ENCODE measurements at places on chromosomes 12 and 14.
A peak's percentile ranks its signal among the peaks of the same experiment; 100 is the strongest.

GRCh38 chr12:93404961-93405849 lies 27.5 kb downstream of the NUDT4 start:
- no peak for DNase-seq

DNA sequence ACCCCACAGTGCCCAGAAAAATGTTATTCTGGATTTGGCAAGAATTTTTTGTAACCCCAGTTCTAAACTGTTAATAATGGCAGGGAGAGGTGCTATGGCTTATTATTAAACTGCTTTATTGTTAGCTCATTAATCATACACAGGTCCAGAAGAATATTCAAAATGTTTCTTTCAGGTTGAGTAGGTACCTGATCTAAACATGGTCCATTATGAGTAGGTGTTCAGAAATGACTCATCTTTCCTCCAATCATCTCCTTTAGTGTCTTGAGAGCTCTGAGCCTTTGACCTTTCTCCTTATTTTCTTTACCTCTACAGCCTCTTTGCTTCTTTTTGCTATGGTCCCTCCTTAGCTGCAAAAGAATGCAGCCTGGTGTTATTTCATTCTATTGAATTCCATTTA lies 211.0 kb upstream of the GARIN6 start:
- no peak for DNase-seq

DNA sequence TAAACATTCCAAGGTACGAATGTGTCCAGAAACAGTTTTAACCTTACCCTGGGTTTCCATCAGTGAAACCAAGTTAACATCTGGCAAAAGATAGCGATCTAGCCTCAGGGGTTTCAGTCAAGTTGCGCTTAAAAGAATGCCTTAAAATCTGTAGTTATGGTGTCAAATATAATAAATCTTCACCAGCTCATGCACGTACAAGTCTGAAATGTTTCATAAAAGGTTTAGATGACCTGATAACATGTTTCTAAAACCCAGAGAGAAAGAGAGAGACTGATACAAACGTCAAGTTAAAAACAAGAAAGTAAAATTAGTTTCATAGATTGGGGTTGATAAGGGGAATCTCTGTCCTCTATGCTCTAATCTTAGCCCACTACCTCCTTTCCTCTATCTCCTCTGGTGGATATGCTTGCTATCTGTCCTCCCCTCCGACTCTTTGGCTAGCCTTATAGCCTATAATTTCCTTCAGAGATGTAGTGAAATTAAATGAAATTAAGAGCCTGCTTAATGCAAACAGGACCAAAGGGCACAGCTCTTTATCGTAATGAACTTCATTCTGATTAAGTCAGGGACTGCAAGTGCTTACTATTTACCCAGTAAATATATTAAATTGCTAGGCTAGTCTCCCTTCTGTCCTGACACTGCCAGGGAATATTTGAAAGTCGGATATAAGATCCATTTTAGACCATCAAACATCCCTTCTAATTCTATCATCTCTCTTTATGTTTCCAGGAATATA lies 18.4 kb upstream of the FOS start:
- no peak for DNase-seq

- no peak for DNase-seq
Measured at GRCh38 chr14:53032161-53032803, 81.4 kb upstream of the FERMT2 start.

GRCh38 chr12:50923361-50924130 lies 28.8 kb upstream of the HIGD1C start:
- no peak for DNase-seq

DNA sequence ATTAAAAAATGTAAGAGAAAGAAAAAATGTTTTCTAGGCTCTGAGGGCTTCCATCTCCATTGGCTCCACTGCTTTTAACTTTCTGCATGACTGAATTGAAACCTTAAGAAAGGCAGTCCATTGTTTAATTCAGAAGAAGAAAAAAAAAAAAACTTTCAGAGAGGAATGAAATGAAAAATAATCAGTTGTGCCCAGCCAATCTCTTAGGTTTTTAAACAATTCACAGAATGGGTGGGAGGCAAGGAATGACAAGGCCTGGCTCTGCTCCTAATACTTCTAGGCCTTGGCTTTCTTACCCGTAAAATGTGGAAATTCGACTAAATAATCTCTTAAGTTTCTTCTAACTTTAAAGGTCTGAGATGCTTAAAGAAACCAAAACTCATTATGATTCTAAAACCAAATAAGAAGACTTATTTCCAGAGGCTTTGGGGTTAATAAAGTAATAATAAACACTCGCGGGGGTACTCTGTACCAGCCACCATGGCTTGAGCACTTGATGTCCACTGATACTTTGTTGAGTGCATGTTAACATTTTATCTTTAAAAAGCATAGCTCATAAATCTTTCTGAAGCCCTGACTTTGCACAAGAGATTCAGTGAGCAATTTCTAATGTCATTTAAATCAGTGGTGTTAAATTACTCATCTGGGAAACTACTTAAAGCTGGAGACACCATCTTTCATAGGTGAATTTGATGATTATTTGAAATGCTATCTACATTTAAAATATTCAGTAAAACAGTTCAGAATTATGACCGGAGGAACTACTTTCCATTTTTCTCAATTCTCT lies 49.6 kb downstream of the STON2 start:
- no peak for DNase-seq

- no peak for DNase-seq
Measured at GRCh38 chr14:91350813-91351511, 66.7 kb downstream of the CCDC88C start.

DNA sequence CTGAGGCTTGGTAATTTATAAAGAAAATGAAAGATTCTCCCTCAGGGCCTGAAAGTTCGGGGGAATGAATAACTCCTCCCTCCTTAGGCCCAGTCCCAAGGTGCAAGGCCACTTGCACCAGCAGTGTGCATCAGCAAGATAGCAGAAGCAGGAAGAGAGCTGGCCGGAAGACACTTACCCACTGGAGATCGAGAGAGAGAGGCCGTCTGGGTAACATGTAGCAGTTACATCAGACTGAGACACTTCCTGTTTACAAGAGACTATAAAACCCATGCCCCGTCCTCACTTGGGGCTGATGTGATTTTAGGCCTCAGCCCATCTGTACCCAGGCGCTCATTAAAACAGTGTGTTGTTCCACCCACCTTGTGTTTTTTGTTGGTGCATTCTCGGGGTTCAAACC lies 85.2 kb downstream of the TMTC3 start:
- DNase-seq = no peak

DNA sequence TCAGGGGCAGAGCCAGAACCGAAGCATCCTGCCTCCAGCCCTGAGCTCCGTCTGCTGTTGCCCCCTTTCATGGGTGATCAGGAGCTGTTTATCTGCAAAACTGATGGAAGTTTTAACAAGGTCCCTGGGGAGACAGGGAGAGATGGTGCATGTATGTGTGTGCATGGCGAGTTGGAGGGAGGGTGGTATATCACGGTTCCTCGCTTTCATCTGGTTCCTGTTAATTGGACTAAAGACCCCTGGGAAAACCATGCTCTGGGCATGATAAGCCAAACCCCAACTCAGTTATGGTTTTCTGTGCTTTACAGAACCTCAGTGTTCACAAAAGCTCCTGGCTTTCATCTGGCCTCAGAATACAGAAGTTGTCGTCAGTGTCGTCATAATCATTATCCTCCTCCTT lies 133.6 kb downstream of the KSR2 start:
- DNase-seq = no peak

- no peak for DNase-seq
Measured at GRCh38 chr12:5172886-5173285, 129.2 kb downstream of the KCNA5 start.

DNA sequence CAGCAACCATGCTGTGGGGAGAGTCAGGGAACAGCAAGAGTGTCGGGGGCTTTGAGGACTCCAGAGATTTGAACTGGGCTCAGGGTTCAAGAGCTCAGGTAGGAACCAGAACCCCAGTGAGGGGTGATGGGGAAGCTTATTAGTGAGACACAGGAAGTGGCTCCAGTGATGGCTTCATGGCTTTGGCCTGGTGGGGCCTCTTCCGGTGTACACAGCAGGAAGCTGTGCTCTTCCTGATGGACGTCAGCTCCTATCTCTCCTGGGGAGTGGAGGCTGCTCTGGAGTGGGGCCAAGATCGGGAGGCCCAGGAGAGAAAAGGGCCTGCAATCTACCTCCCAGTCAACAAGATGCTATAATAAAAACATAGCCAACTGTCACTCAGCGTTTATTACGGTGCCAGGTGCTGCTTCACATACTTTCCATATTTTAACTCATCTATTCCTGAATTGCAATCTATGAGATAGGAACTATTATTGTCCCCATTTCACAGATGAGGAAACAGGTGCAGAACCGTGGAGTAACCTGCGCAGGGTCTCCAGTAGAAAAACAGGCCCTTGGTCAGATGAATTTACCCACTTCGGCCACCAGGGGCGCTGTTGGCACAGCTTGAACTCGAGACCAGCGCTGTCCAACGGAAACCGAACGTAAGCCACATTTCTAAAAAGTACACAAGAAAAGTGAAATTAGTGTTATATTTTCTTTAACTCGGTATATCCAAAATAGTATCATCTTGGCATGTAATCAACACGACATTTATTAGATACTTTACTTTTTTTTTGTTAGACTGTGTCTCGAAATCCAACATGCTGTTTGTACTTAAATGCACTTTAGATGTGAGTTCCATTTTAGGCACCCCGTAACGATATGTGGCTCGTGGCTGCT lies 63.6 kb upstream of the DLK1 start:
- no peak for DNase-seq

DNA sequence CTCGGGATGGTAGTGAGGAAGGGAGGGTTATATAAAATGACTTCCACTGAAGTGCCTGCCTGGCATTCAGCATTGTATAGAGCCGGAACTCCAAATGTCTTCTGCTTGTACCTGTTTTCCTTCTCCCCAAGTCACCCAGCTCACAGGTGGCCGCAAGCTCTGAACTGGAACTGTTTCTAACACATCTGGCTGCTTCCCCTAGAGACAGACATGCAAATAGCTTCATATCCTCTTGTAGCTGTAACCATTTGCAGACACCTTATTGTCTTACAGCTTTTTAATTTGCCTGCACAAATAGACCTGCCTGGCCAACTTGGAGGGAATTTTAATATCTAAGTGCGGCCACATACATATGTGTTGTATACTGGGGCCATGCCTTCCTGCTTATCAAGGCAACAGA lies 126.0 kb downstream of the CHST11 start:
- DNase-seq = no peak

DNA sequence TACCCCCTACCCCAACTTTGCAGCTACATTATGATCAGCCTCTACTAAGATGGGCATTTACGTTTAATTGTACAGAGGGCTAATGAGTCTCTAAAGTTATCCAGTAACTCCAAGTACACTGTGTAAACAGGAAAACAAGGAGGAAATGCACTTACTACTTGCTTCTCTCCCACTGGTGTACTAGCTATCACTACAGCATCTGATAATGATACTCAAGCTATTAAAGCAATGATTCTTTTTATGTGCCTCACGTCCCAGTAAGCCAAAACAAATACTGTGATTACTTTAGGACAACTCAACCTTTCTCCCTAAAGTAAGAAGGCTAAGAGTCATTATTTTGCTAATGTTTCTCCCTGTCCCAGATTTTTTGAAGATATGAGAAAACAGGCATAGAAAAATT lies 128.6 kb upstream of the CCDC175 start:
- DNase-seq = no peak

DNA sequence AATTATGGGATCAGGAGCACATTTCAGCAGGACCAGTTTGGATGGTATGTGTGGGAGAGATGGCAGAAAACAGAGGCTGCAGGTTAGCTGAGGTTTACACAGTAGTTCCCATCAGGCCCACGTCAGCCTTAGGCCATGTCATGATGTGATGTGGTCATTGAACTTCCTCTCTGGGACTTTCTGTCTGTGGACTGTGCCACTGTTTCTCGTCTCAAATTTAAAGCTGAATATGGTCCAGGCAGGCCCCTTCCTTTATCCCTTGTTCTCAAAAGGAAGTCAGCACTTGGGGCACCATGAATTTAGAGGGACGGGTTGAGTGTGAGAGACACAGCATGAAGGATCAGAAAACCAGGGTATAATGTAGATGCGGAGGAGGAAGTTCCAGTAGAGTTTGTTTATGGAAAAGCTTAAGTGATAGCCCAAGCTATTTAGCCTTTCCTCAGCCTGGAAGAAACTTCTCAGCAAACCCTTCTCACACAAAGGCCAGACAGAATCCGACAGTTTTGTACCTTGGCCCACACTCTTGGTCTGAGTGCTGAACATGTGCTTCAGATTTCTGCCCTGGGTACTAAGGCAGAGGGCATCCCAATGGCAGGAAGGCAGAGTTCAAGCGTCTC lies 3.6 kb upstream of the IGFBP6 start:
- DNase-seq = no peak

DNA sequence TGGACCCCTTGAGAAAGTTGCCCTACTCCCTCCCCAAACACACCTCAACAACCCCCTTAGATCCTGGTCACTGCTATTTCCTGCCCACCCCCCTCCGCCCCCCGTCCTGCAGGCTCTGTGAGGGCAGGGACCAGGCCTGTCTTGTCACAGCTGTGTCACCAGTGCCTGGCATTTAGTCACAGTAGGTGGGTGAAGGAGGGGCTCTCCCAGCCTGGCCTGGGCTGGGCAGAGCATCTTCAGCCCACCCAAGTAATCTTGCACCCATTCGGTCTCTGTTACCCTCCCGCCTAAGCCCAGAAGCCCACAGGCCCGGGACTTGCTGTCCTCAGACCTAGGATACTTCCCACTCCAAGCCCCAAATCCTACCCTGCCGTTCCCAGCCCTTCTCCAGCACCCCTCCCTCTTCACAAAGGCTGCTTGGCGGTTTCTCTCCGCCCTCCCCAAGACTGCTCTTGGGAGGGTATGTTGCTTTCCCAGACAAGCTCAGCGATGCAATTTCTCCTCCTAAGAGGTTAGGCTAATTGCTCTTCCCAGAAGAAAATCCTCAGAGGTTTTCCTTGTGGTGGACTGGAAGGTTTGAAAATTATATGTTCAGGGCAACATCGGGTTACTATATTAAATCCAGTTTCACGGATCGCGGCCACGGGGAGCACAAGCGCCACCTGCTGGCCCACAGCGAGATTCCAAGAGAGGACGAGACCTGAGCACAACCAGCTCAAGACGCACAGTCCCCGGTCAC lies 50.8 kb upstream of the ZFP36L1 start:
- peak; percentile 53 for DNase-seq

- DNase-seq = no peak
Measured at GRCh38 chr12:31629756-31630732, 29.4 kb upstream of the ETFBKMT start.

DNA sequence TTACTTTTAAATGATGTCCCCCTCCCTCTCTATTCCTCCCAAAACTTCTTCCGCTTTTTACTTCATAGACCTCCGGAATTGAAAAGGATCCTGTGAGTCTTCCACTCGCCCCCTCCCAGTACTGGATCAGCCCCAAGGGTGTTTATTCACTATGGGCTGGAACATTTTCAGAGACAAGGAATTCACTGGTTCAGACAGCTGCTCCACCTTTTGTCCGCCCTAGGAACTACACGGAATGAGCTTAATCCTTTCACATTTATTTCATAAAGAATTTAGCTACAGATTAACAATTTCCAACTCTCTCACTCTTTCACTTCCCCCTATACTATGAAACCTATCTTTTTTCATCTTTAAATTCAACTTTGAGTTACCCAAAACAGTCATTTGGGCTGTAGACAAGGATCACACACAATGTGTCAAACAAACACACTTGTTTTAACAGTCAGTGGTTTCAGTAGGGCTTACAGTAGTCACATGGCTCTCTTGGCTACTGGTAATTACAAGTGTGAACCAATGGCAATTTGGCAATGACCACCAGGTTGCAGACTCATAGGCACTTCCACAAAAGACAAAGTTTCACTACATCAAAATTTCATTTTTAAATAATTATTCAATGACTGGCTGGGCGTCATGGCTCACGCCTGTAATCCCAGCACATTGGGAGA lies 20.6 kb downstream of the CNIH1 start:
- no peak for DNase-seq

Data from stimulated activated CD8-positive, alpha-beta memory T cell treated with anti-CD3 and anti-CD28 coated beads, Interleukin-4, amount 100 ng/mL, for 1 hour (primary cell).